ENCODE measurements at places on chromosomes 12 and 14. TPM values are rescaled to one million over a fixed set of nuclear protein-coding genes. Genes with fewer than 3 reads are reported as not detected.
A peak's percentile ranks its signal among the peaks of the same experiment; 100 is the strongest.

RNF31 gene
- total RNA-seq: 31.1 TPM

GZMH gene
- total RNA-seq: not detected

RASSF9 gene
- total RNA-seq: 5.6 TPM

TRPV4 gene
- 1.4 TPM for total RNA-seq

AQP5 gene
- under 0.01 TPM for total RNA-seq

RPL10L gene
- total RNA-seq: not detected

KRT2 gene
- not detected for total RNA-seq

GDF3 gene
- total RNA-seq: 1.0 TPM

TMBIM4 gene
- 60.2 TPM for total RNA-seq

RTN1 gene
- total RNA-seq: under 0.01 TPM

IL31 gene
- total RNA-seq: not detected

FLVCR2 gene
- total RNA-seq: 1.8 TPM

AICDA gene
- total RNA-seq: not detected

STON2 gene
- total RNA-seq: 87.4 TPM

PTHLH gene
- total RNA-seq: not detected

TAS2R7 gene
- not detected for total RNA-seq

DNA sequence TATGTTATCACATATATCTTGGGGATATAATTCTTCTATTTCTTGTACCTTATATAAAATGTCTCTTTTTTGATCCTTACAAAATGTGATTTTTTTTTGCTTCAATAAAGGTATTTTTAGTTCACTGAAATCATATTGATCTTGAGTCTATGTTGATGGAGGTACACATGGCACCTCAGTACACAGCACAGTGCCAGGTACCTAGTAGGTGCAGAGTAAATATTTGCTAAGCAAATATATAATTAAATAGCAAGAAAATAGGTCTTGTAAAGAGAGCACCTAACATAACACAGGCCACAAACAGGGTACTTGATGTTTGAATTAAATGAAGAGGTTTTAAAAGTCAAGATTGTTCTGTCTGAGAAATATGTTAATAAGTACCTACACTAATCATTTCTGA lies 69.7 kb downstream of the CIT start:
- DNase-seq: no peak

DNA sequence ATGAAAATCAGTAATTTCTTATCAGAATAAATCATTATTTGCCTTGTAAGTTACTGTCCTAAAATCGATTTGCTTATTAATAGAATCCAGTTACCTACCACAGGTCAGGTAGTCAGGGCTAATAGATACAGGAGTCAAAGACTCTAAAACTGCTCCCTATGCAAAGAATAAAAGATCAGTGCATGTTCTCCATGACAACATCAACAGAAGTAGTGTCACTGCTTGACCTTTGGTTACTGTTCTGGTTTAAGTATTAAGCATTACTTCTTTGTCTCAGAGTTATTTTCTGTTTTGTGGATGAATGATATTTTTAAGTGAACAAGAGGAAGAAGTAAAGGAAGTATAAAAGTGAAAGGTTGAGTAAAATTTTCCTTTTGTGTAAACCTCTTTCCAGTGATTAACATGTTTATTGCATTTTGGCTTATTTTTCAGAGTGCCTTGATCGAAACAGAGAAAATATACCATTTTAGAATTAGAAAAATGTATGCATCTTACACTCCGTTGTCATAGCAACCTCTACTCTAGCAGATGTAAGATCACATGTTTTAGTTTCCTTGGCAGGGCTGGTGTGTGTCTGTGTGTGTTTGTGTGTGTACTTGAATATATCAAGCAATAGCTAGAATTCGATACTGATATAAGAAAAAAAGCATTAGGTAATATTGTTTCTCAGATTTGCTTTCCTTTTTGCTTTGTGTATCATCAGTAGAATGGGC lies 44.7 kb downstream of the ABCD2 start:
- no peak for DNase-seq

GRCh38 chr12:39619660-39620433 lies at the start of gene ABCD2:
Gene ABCD2 (minus strand): TSS chr12:39619803. CDS start chr12:39619615, 188 bp downstream.
- DNase-seq: peak; percentile 36

DNA sequence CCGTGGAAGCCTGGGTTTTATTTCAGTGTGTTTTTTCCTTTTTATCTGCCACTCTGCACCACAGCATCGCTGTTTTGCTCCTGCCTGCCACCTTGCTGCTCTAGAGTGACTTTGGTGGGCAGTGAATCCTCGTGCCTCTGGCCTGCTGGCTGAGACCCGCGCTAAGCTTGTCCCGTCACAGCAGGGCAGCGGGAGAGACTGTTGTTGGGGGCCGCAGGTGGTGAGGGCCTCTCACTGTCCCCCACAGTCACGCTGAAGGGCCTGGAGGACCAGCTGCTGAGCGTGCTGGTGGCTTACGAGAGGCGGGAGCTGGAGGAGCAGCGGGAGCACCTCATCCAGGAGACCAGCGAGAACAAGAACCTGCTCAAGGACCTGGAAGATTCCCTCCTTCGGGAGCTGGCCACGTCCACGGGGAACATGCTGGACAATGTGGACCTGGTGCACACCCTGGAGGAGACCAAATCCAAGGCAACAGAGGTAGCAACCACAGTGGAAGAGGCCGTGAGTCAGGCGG lies 55.2 kb downstream of the CCDC92 start:
- no peak for DNase-seq

- no peak for DNase-seq
Observed at GRCh38 chr12:20523658-20524057, 155.3 kb downstream of the PDE3A start.

- DNase-seq: no peak
Observed at GRCh38 chr14:54590481-54590880, 23.6 kb downstream of the SAMD4A start.

DNA sequence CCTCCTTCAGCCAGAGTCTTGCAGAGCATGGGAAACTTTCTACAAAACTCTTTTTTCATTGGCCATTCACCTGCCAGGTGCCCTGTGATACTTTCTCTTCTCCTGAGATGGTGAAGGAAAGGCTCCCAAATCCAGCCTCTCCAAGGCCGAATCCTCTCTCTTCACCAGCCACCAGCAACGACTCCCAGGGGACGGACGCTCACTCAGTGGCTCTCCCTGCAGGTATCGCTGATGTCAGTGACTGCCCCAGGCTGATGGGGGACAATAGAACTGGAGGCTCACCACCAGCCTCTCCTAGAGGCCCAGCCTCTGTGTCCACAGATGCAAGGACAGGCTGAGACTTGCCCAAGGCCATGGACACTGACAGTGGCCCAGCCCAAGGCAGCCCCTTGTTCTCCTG lies 204.1 kb downstream of the BCL11B start:
- DNase-seq: no peak

GRCh38 chr14:47411523-47411922 lies 263.9 kb downstream of the MDGA2 start:
- no peak for DNase-seq

- no peak for DNase-seq
Observed at GRCh38 chr12:13436696-13437391, 240.3 kb downstream of the EMP1 start.

DNA sequence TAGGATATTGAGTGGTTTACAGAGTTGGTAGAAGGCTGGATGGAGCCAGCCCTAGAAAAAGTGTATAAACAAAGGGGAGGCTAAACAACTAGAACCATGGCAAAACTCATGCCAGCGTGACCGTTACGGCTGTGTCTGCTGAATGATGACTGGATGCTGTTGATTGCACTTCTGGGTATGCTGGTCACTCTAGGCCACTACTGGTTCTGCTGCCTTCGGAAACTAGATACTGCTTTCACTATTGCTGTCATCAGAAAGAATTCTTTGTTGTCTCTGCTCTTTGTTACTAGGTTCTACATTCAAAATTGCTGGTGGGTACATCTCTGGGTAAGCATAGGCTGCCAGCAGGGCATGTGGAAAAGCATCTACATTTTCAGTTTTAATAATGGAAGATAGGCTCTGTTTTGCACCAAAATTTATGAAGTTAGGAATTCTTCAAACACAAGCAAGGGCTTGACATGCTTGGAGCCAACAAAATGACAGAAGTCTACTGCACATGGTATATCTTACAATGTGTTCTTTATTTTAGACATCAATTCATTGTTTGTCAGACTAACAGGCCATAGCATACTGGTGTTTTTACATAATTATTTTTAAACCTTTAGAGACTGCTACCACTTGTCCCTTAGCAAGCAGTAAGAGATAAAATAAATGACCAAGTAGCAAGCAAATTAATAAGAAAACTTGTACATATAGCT lies 15.4 kb downstream of the MON2 start:
- DNase-seq: no peak

DNA sequence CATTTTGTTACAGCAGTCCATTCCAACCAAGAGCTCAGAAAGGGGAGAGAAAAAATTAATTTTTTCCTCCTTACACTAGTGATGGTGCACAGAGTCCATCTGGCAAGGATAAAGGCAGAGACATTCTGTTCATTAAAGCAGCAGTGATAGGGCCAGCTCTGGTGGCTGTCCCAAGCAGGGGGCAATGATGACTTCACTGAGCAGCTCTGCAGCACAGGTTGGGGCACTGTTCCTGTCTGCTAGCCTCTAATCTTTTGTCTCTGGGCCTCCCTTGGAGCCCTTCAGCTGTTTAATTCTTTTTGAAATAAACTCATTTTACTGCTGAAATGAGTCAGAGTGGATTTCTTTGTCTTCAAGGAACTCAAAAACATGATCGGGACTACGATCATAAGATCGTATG lies 200.9 kb upstream of the PLXNC1 start:
- DNase-seq: no peak

DNA sequence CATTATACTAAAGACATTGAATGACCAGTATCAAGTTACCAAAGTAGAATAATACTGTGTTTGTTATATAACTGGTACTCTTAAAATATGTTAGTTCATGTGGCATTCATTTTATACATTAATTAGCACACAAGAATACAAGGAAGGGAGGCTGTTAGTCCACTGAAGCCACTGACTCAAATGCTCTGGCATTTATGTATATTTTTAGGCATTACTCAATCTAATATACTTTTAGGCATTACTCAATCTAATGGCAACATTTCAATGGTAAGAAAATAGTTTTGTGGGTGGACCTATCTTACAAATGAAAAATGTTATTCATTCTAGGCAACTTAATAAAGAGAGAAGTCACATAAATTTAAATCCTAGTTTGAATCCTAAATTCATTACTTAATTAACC lies 874.4 kb upstream of the USP15 start:
- no peak for DNase-seq

DNA sequence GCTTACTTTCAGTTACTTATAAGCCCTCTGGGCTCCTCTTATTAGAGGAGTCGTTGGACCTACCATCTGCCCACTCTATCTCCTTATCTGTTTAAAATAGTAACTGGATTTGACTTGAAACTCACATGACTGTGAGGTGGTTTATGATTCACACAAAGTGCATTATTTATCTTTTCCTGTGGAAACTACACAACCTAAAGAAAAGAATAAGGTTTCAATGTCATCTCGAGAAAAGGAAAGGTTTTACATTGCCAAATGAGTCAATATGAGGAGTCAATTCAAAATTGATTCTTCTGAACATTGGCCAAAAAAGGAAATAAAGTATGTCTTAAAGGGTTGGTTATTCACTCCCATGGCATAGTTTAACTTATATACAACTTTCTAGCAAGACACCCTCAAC lies 225.0 kb upstream of the G2E3 start:
- DNase-seq: no peak

DNA sequence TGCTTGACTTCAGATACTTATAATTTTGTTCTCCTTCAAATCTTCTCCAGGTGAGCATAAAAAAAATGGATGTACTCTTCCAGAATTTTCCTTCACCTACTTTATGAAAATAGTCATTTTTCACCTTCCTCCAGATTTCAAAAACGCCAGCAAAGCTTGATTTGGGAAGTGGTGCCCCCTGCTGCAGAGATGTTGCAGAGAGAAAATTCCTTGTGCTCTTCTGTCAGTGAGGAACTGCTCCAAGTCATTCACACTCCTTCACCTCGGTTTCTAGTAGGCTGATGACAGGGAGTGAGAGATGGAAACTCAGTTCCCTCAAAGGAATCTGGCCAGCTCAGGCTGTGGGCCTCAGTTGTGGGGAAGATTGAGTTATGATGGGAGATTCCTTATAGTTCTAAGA lies 24.2 kb upstream of the RNASE3 start:
- peak; percentile 29 for DNase-seq

DNA sequence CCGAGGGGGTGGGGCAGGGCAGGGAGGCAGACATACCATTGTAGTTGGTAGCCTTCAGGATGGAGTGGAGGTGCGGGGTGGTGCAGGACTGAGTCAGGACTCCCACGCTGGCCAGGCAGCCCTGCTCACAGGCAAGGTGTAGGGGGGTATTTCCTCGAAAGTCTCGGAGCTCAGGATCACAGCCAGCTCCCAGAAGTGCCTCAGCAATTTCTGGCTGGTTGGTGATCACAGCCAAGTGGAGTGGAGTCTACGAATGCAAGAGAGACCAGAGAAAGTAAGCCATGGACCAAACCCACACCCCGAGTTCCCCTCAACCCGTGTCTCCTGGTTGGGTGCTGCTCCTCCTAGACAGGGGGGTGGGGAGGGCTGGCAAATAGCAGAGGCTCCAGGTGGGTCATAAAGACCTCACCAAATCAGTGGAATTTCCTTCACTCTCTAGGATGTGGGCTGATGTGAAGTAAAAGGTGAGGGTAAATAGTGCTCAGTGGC lies 1.4 kb downstream of the NFKBIA start:
- DNase-seq: no peak

GRCh38 chr14:103196716-103197115 lies 73.5 kb downstream of the TNFAIP2 start:
- DNase-seq: no peak

DNA sequence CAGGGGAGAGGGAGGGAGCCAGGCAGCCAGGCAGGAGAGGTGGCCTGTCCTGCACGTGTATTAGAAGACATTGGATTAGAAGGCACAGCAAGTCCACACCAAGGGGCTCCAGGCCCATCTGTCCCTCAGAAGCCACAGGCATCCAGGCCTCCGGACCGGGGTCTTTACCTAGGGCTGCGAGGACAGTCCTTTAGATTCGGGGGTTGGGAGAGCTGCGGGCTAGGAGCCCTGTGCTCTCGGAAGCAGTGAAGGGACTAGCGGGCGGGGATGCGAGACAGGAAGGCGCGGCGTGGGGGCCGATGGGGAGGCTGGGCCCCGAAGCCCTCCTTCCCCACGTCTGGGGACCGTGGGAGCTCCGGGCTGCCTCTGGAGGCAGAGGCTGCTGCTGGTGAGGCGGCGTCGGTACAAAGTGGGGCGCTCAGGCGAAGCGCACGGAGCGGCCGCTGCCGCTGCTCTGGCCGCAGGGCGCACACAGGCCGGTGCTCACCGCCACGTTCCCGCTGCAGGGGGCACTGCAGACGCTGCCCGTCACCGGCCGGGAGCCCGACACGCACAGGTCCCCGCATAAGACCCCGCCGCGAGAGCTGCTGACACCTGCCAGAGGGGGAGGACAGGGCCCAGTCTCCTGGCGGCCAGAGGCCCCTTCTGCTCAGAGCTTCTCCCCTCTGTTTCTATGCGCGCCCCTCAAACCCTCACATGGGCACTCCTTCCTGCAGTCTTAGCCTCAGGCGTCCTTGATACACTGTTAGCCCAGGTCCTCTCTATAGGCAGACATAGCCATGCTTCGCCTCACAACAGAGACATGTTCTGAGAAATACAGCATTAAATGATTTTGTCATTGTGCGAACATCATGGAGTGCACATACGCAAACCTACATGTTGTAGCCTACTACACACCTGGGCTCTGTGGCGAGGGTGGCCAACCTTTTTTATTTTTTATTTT lies 17.3 kb downstream of the KRT7 start:
- DNase-seq: no peak
